NCI-H446 treated with DMSO at 0.1 percent for 48 hours (cell line): ENCODE measurements at places on chromosomes 3 and 15.

DNA sequence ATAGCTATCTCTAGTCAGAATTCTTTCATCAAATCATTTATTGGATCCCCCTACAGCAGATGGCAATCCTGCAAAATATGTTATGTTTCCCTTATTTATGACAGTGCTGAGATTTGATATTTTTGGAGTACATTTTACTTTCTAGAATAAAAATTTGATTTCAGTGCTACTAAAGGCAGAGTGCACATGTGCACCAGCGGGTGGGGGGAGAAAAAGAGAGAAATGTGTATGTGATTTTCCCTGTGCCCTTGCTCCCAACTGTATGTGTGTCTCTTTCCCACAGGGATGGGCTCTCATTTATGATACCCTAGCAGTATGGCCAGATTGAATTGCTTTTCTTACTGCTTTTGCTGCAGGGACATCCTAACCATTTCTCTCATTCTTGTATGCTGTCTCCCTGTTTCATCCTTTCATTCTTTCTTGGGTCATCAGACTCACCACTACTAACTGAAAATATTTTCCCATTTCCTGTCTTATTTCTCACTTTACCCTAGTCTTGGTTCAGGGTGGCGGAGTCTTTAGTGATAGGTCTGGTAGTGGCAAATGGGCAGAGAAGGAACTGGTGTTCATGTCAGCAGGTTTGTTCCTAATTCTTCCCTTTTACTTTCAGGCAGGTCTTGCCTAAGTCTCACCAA is 140.7 kb downstream of the TCF12 start:
- DNase-seq: no peak

DNA sequence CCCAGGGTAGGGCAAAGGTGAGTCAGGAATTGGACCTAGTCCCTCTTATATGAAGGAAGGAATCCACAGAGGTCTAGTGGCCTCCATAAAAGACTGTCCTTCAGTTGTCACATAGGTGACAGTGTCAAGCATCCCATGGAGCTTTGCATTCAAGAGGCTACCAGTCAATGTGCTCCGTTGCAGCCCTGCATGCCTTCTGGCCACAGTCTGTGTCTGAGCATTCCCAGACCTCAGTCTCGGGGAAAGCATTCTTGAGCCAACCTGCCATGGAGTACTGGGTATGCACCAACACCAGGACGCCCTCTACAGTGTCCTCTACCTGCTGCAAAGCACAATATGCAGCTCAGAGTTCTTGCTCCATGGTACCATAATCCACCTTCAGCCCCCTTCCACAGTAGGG is 46.7 kb upstream of the VGLL3 start:
- DNase-seq: no peak

DNA sequence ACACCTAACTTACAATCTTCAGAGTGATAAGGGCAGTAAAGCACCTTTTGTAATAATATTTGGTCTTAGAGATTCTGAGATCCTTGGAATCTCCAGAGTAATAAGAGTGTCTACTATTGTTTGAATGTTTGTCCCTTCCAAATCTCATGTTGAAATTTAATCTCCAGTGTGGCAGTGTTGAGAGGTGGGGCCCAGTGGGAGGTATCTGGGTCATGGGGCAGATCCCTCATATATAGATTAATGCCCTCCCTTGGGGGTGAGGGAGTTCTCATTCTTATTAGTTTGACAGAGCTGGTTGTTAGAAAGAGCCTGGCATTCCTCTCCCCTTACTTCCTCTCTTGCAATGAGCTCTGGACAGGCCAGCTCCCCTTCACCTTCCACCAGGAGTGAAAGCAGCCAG is 16.0 kb downstream of the DZIP1L start:
- DNase-seq: no peak

DNA sequence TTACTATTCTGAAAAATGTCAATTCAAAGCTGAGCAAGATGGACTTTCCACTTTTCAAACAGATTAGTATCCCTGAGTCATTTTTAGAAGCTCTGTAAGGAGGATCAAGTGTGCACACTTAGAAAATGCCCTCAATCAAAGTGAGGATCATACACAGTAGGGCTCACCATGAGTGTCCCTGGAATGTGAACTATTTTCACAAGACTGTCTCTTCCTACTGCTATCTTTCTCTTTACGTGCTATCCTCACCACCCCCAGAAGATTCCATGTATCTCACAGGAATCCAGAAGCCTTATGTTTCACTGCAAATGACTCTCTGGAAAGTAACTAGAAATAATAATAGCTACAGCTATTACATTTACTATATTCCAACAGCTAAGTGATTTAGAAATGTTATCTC is 349.9 kb upstream of the TGFBR2 start:
- no peak for DNase-seq

DNA sequence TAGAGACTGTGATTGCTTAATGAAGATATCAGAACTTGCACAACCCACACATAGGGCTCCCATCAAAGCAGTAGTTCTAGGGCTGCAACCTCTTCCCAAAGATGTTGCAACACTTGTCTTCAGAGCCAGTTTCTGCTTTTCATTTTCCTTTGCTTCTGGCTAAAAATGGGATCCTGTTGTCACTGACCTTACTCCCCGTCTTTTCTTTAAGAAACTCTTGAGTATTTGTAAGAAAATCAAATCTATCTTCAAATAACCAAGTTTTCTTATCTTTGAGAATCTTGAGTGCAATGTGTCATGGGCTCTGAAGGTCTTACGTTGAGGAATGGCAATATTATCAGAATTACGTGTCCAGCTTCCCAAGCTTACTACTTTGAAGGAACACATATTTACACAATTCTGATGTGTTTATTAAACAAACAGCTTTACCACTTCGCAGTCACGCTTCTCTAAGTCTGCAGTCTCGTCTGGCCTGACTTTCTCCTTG is 24.1 kb downstream of the CACNA1D start:
- DNase-seq: no peak

- DNase-seq: no peak
Measured at GRCh38 chr3:9441501-9442221, 44.2 kb downstream of the SETD5 start.

- DNase-seq: no peak
Measured at GRCh38 chr3:126870608-126871210, 112.2 kb upstream of the PLXNA1 start.

DNA sequence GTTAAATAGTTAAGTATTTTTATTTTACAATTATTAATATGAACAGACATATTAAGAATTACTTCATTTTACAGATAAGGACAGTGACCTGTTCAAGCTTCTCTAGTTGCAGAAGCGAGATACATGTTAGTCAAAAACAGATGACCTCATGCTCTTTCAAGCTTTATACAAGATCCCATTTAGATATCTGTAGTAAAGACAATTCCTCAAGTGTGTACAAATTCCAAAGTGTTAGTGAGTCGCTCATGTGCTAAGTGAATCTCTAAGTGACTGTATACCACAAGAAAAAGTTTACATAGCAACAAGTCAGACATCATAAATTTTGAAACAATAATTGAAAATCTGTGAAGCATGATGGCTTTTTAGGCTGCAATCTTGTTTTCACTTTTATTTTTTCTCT is 293.8 kb downstream of the ROBO1 start:
- no peak for DNase-seq

GRCh38 chr15:84079885-84080777 is 155.4 kb upstream of the GOLGA6L4 start:
- no peak for DNase-seq

GRCh38 chr15:56968821-56969220 is 50.4 kb downstream of the TCF12 start:
- no peak for DNase-seq

DNA sequence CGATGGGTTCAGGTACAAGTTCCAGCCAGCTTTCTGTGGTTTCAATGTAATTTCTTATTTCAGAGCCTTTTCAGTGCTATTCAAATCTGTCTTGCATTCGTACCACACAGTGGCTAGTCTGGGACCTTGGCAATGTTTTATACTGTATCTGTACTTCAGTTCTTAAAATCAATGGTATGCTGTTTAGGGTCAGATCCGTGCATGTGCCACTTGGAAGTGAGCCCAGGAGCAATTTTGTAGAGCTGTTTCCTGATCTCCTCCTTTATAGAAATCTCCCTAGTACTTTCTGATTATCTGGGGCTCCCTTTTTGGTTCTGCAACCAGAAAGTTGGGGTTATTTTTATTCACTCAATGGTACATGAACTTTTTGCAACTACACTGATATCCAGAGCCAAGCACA is 59.5 kb upstream of the NDUFB4 start:
- no peak for DNase-seq

DNA sequence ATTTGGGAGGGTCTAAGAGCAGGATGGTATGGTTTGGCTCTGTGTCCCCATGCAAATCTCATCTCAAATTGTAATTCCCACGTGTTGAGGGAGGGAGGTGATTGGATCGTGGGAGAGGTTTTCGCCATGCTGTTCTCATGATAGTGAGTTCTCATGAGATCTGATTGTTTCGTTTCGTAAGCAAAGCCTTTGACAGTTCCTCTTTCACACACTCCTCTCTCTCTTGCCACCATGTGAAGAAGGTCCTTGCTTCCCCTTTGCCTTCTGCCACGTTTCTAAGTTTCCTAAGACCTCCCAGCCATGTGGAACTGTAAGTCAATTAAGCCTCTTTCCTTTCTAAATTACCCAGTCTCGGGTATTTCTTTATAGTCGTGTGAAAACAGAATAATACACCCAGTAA is 553.7 kb downstream of the TAFA4 start:
- no peak for DNase-seq

- DNase-seq: no peak
Measured at GRCh38 chr15:48708641-48709040, 63.1 kb upstream of the FBN1 start.

DNA sequence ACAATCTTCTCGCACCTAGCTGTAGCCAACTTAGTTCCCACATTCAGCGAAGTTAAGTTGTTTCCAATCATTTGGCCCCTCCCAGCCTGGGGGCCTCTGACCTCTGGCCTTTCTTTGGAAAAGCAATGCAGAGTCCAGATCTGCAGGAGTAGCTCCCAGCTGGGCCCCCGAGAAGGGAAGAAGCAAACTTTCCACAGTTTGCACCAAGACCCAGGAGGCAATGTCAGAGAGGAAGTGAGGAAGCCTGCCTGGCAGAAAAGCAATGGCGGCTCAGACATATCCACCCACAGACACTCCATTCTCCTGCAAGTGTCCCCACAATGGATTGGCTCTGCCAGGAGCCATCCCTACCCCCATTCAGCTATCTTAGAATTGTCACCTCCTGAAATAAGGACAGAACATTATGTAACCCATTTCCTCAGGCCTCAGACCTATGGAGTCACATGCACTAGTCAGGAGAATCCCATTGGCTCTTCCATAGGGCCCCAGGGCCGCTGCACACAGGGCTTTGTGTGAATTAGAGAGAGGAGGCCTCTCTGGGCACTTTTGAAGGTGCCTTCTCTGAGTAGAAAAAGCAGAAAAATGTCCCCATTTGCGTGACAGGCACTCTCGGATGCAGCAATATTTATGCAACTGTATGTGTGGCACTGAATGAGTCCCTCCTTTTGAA is 3.0 kb upstream of the BUB1B start:
- no peak for DNase-seq

DNA sequence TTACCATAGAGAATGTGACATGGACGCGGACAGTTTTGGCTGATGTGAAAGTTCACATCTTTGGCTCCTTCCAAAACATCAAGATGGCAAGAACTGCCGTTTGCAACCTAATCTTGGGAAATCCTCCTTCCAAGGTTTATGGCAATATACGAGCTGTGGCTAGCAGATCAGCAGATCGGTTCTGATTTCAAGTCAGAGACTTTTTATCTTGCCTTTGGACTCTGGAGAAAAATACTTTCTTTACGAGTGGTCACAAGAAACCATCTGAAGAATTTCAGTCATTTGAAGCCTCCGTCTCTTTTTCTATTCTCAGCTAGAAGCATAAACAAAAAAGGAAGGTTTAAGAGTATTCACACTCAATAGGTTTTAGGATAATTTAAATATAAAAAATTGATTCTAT is 153.5 kb upstream of the MEIS2 start:
- no peak for DNase-seq

DNA sequence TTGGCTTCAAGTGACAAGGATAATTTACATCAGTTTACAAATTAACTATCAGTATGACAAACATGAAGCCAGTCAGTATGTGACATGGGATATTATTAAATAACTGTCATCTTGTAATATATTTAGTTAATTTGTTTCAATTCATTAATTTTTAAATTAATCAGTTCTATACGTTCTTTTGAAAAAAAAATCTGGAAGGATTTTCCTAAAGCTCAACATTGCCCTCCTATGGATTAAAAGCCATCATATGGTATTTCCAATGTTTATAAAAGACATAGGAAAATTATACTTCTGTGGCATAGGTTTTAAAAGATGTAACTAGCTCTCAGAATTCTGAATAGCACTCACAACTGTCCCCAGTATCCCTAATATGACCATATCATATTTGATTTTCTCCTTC is 134.4 kb downstream of the PLOD2 start:
- no peak for DNase-seq

DNA sequence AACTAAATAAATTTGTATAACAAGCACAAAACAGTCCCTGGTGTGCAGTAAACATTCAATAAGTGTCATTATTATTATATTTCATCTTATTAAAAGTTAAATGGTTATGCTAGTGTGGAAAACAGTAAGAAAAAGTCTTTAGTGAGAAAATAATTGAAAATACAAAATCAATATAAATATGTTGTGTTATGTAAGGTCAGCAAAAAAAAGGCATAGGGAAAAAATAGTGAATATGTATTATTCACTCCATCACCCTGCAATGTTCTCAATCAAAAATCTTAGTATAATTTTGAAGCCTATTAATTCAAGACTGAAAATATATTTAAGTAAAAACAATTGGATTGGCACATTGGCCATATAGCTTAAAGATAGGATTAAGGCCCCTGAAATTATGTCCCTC is 63.3 kb upstream of the KCNMB2 start:
- no peak for DNase-seq

DNA sequence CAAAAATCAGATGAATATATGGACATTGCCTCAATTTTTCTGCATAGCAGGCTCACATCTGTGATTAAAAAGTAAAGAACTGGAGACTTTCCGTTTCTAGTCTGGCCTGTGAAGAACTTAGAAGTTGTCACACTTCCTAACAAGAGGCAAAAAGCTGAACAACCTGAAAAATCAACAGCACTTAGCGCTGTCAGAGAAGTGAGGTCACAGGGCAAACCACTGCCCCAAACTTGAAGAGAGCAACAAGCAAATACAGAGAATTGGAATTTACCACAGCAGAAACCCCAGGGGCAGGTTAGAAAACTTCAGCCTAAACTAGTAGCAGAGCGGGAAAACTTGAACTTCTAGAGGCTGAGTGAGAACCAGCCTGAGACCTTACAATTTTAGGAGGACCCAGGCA is 38.9 kb downstream of the CCDC54 start:
- DNase-seq: no peak

- DNase-seq: no peak
Measured at GRCh38 chr3:1892459-1892858, 206.2 kb upstream of the CNTN4 start.

DNA sequence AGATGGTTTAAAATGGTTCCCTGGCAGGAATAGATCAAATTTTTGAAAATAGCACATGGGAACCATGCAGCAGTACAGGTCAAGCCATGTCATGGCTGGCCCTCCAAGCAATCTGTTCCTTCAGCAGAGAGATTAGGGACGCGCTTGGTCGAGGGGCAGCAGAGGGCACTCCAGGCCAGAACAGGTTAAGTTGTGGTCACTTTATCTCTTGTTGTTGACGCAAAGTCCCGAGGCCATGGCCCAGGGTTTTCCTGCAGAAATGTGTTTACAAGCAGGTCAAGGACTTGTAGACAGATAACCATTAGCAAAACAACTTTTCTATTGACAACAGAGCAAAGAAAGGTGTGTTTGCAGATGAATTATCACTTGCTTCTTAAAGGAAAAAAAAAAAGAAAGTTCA is 570.0 kb upstream of the NR2F2 start:
- DNase-seq: no peak

- peak; percentile 45 for DNase-seq
Measured at GRCh38 chr3:79032686-79033318, 735.0 kb downstream of the ROBO1 start.

GRCh38 chr3:195060531-195061291 is 210.2 kb downstream of the XXYLT1 start:
- no peak for DNase-seq
